Activated CD8-positive, alpha-beta memory T cell treated with anti-CD3 and anti-CD28 coated beads, Interleukin-2, amount 50 U/mL, for 48 hours (primary cell): ENCODE measurements at places on chromosomes 5 and 9.

DNA sequence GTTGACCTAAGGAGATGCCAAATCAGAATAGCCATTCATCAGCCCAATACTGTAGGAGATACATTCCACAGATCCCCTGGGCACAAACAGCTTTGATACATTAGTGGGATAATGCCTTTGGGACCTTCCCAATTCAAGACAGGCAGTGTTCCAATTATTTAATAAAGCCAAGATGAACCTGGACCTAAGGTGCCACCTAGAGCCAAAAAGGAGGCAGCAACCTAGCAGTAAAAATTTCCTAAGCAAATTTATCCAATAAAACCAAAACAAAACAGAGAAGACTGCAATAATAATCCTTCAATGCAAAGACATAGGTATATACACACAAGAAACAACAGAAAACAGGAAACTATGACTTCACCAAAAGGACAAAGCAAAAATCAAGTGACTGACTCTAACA, 253.0 kb downstream of the HINT1 start:
- DNase-seq, result no peak

DNA sequence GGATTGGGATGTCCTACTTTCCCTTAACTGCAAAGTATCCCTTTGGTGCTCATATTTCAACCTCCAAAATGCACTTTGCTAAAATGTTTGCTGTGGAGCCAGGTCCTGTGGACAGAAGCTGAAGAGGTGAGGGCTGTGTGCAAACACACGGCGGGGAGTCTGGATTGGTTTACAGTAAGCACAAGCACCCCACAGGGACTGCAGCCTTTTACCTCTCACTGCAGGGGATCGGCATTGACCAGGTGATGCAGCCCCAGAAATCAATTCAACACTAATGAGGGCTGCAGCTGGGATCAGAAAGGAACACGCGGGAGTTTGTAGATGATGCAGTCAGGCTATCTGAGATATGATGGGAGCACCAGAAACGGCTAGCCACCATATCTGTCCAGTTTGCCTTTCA, 450.9 kb downstream of the CCDC171 start:
- DNase-seq, result no peak

GRCh38 chr9:109316207-109316640, 4.6 kb downstream of the EPB41L4B start:
- no peak for DNase-seq

DNA sequence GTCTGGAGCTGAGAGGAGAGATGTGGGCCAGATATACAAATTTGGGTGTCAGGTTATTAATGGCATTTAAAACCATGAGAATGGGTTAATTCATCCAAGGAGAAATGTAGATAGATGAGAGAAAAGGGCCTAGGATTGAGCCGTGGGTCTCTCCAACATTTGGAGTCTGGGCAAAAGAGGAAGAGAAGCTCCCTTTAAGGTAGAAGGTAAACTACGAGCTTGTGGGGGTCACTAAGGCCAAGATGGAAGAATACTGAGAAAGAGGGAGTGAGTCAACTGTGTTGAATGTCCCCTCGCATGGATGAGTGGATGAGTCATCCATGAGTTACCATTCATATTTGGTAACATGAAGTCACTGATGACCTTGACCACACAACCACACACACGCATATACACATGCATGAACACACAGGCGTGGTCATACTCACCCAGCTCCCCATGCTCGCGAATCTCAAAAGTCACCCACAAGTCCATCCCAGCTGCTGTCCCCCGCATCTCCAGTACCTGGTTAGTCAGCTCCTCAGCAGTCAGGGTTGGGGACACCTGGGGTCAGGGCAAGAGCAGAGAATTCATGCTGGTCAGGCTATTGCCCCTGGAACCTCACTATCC, 6.8 kb upstream of the FCHSD1 start:
- peak; percentile 50 for DNase-seq

DNA sequence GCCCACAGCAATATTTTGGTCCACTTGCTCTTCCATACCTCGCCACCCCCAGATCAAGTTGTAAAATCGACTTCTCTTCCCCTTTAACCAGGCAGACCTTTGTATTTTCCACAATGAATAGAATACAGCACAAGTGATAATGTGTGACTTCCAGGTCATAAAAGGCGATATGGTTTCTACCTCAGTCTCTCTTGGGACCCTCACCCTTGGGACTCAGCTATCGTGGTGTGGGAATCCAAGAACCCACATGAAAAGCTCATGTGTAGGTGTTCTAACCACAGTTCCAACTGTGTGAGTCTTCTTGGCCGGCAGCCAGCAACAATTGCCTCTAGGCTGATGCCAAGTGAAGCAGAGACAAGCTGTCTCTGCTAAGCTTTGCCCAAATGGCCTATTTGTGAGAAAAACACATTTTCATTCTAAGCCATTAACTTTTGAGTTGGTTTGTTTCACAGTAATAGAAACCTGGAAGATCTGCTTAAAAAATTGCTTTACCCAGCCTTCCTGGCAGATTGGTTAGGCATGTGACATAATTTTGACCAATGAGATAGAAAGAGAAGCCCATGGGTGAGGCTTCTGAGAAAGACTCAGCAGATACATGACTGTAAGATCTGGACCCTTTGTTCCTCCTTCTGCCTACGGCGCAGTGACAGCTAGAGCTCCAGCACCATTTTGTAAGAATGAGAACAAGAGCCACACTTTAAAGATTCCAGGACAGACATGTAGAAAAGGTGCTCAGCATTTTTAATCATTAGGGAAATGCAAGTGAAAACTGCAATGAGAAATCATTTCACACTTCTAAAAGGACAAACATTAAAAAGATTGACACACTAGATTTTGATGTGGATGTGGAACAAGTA, 18.3 kb upstream of the MLLT3 start:
- DNase-seq, result peak; percentile 83
